NCI-H2081 treated with DMSO at 0.1 percent for 48 hours (cell line): ENCODE measurements at places on chromosomes 1 and 21.

- no peak for DNase-seq
Measured at GRCh38 chr1:40919475-40920011, 57.4 kb upstream of the CITED4 start.

- DNase-seq = no peak
Measured at GRCh38 chr1:185645686-185646085, 88.5 kb upstream of the HMCN1 start.

GRCh38 chr1:236027104-236027503 lies 37.8 kb downstream of the NID1 start:
- no peak for DNase-seq

- DNase-seq = no peak
Measured at GRCh38 chr1:118985640-118986554, 2.2 kb downstream of the TBX15 start.

GRCh38 chr1:192527950-192528349 lies 47.6 kb upstream of the RGS1 start:
- DNase-seq = no peak

- DNase-seq = no peak
Measured at GRCh38 chr1:205232127-205232820, 4.5 kb downstream of the TMCC2 start.

- no peak for DNase-seq
Measured at GRCh38 chr1:85568660-85569059, 11.9 kb upstream of the CCN1 start.

- no peak for DNase-seq
Measured at GRCh38 chr1:225441314-225442122, 13.7 kb upstream of the LBR start.

DNA sequence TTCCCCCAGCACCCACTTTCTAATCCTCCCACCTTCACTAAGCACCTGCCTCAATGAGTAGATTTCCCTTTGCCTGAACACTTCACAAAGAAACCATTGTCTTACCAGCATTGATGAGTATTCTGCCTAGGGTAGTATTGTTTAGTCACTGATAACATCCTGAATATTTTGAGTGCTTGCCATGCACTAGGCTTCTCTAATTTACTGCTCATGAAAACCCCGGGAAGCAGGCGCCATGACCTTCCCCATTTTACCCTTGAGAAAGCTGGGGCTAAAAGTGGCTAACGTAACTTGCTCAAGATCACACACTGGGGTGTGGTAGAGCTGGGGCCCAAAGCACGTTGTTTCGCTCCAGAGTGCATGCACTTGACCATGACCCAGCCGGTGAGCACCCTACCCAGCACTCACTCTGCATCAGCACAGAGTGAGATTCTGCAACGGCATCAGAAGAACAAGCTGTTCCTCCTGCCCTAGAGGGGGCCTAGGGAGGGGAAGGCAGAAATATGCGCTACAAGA lies 10.6 kb upstream of the F3 start:
- DNase-seq = no peak

GRCh38 chr1:30469426-30469825 lies 254.0 kb downstream of the MATN1 start:
- DNase-seq = no peak

DNA sequence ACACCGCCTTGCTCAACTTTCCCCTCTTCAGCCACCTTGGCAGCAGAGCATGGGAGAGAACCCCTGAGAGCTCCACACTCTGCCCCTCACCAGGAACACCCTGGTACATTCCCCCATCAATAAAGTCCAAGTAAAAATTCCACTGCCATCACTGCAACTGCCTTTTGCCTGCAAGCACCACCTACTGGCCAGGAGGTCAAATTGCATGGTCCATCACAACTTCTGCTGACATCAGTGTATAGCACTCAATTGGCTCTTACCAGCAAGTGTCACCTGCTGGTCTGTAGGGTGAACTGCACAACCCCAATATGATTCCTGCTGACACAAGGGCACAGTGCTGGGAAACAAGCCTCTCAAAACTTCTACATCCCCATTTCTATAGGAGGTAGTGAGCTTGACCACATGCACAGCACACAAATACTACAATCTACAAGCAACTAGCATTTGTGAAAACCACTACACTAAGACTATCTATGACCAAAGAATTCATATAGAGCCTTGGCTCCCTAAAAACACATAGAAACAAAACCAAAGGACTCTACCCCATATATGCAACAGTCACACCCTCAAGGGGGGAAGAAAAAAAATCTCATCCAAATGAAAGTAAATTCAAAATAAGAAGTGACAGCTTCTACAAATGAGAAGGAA lies 69.2 kb downstream of the FASLG start:
- no peak for DNase-seq

DNA sequence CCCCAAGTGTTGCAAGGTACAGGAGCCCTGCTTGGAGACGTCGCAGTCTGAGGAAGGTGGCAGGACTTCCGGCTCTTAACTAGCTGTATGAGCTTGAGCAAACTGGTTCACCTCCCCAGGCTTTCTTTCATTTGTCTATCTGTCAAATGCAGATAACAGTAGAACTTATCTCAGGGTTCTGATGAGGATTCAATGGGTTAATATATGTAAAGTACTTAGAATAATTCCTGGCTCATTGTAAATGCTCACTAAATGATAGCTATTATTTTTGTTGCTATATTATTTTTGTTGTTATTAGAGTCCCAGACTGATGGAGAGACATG lies 108.5 kb upstream of the IPO9 start:
- DNase-seq = no peak

DNA sequence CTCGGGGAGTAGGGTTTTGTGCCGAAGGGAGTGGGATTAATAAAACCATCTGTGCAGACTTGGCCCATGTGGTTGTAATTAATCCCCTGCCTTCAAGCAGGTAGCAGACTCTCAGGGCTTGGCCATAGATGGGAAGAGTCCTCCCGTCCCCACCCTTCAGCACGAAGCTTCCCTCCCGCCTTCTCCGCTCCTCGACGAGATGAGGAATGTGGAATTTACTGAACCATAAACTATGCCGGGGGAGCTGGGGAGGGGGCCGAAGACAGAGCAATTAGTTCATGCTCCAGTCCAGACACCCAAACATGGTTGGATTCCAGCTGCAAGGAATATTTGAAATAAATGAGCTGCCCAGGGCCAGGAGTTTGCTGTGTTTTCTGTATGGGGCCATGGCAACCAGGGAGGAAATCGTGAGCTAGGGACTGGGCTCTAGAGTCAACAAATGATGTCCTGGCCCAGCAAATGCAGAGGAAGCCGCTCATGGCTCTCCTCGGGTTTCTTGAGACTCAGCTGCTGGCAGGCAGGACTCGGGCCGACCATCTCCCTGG lies 78.8 kb downstream of the SPSB1 start:
- no peak for DNase-seq

- DNase-seq = no peak
Measured at GRCh38 chr1:101407505-101408211, 170.8 kb downstream of the S1PR1 start.

GRCh38 chr1:23394684-23395083 lies 25.0 kb upstream of the ZNF436 start:
- no peak for DNase-seq

GRCh38 chr1:184152974-184153373 lies 101.4 kb downstream of the TSEN15 start:
- DNase-seq = no peak
